ENCODE measurements at places on chromosomes 6 and 20. TPM values are rescaled to one million over a fixed set of nuclear protein-coding genes. Genes with fewer than 3 reads are reported as not detected.

Gene TP53TG5
- not detected for total RNA-seq

DNA sequence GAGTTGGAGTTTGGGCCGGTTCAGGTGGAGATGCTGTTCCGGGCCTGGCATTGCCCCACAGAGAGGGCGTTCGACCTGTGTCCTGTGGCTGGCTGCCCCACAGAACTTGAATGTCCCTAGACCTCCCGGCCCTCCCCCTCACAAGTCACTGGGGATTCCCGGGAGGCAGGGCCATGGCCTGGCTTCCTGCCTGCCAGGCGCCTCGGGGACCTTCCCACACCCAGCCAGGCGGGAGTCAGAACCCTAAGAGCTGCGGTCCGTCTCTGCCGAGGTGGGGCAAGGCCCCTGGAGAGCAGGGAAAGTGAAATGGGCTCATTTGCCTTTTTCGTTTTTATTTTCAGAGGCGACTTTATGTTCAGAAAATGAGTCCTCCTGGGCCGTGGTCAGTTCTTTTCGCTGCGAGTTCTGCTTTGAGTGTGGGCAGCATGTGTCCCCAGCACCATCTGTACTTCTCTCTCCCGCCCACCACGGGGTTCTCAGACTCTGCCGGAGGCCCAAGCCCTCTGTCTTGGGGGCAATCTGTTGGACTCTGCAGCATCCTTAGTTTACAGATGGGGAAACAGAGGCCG is 8.5 kb downstream of the RBM38 start:
- peaks cover 79% of the 10 kb centered on the region for H3K36me3 ChIP-seq
- no peak overlapping the region for H3K4me3 ChIP-seq
- DNase-seq, result peak; percentile 76
- H3K4me1 ChIP-seq, result peaks cover 100% of the 10 kb centered on the region

DNA sequence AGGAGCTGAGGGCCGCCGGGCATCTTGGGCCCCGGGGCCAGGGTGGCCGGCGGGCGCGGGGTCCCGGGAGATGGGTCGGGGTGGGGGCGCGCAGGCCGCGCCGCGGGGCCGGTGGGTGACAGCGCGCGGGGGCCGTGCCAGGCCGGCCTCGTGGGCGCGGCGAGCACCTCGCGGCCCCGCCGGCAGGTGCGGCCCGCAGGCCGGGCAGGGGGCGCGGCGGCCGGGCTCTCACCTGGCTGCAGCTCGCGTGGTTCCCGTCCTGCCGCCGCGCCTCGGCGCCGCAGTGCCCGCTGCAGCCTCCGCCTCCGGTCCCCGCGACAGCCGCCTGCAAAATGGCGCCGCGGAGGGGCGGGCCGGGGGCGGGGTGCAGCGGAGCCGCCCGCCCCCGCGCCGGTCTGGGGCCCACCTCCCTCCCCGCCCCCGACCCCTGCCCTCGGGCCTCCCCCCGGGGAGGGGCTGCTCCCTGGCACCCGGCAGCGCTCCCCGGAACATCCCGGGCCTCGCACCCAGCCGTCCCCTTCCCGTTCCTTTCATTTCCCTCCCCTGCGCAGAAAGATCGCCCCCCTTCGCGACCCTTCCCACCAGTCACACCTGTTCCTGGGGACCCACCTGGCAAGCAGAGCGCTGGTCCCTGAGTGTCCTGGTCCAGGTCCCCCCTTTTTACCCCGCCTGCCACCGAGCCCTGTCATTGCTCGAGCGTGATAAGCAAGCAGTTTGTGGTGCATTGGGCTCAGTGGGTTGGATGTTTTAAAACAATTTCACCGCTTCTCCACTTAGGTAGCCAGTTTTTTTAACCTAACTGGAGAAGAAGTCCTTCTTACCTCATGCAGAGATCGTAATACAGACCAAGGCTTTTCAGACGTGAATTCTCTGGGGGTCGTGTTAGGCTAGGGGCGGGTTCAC is at the start of gene SLC23A2:
TSS of gene SLC23A2 (minus strand) at position 337 of the 903 bp plus-strand sequence. CDS start 68,948 bp downstream, outside the sequence.
- H3K4me1 ChIP-seq, result peaks cover 18% of the 10 kb centered on the region
- H3K36me3 ChIP-seq, result no peaks in the 10 kb centered on the region
- H3K27ac ChIP-seq, result peak within 1 kb of the TSS; percentile 36
- DNase-seq, result peak; percentile 49
- peak within 1 kb of the TSS; percentile 73 for H3K4me3 ChIP-seq

Gene UTRN
- total RNA-seq, result 591 TPM

All from natural killer cell (primary cell).